DND-41 (cell line): ENCODE measurements at places on chromosomes 1 and 21.

GRCh38 chr1:196598942-196599748 is 9.1 kb downstream of the KCNT2 start:
- no peak for DNase-seq

- DNase-seq = no peak
These were observed 63.1 kb downstream of the KIF21B start for GRCh38 chr1:200960236-200960947.

DNA sequence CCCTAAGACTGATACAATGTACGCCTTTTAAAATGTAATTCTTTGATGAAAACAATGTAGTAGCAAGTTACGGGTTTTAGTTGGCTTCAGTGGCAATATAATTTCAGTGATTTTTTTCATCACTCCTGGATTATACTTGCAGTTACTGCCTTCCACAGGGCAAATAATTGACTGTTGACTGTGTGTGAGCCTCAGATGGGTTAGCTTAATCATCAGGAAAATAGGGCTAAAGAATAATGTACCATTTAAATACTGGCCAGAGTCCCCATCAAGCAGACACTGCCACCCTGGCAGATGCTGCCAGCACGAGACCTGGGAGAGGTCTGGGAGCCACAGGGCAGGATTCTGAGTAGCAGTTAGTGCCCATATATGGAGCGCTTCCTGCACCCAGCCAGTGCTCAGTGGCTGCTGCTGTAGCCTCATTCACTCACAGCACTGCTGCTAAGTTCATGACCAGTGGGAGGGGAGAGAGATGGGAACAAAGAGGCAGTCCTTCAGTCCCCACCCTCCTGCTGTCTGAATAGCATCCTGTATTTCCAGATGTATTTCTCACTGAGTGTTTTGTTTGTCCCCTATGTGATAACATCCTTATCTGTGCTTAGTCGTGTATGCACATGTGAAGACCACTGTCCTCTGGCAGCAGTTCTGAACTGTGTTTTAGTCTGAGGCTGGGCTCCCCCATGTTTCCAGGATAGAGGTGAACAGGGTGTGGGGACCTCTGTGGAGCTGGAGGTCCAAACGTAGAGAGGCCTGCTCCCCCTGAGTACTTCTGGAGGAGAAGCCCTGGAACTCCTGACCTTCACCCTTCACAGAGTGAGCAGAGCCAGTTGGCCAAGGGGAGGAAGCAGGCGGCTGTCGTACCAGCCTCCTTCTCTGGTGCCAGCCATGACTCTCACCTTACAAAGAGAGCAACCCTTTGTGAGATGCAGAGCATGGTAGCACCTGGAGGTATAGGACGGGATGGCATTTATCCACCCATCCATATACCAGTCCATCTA is 80.4 kb downstream of the ADARB1 start:
- DNase-seq = peak; percentile 65

- no peak for DNase-seq
These were observed 6.5 kb downstream of the INSRR start for GRCh38 chr1:156852418-156852874.

DNA sequence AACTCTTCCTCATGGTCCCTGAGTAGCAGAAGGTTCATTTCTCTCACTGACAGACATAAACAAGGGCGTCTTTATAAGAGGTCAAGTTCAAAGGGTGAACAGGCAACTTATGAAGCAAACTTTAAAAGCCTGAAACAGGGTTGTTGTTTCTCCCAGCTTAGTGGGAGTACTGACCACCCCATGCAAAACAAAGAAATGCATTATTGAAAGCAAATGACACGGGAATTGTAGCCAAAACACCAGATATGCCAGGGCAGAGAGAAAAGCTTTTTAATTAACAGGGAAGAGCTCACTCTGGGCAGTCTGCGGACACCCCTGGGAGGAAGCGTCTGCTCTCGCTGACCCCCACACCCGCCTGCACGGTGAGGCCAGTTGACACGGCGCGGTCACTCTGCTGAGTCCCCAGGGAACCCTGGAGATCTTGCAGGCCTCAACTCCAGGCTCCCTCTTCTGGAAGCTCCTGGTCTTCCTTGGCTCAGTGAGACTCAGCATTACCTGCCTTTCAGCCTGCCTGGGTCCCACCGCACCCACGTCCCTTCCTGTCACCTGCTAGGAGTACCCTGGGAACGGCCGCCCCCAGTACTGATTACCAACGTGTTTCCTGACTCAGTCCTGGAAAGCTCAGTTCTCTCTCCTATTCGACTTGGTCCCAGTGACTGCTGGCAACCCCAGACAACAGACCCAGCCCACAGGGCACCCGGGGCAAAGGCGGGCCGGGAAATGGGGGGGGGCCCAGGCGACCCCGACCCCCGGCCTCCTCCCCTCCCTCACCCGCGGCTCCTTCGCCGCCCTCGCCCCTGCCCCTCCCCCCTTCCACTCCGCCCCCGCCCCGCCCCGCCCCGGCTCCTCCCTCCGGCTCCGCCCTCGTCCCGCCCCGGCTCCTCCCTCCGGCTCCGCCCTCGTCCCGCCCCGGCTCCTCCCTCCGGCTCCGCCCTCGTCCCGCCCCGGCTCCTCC is 972 bp downstream of the CFAP410 start:
- DNase-seq = peak; percentile 57

DNA sequence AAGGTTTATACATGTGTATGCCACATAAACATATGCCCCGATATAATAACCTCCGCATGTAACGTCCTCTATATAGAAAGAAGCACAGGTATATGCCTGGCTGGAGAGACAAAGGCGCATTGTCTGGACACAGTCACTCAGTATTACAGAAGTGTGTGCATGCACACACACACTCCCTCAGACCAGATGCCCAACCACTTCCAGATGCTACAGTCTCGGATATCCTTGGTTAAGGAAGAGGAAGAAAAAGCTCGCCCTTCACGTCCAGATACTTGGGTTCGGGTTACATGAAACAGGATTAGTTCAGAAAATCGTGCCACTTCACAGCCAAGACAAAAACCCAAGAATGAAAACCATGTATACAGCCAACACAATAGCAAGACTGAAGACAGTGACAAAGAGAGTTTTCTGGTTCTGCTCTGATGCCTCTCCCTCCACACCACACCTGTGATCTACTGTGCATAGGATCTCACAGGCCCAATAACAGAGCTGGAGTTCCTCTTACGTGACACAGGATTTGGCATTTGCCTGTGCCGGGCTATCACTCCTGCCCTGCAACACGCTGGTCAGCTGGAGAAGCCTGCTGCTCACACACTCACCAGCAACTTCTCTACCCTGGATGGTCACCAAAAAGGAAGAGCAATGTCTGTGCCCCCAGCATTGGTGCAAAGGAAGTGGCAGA is 75.0 kb downstream of the SSBP3 start:
- no peak for DNase-seq

GRCh38 chr1:207218512-207219362 is 102.7 kb upstream of the CD55 start:
- no peak for DNase-seq

DNA sequence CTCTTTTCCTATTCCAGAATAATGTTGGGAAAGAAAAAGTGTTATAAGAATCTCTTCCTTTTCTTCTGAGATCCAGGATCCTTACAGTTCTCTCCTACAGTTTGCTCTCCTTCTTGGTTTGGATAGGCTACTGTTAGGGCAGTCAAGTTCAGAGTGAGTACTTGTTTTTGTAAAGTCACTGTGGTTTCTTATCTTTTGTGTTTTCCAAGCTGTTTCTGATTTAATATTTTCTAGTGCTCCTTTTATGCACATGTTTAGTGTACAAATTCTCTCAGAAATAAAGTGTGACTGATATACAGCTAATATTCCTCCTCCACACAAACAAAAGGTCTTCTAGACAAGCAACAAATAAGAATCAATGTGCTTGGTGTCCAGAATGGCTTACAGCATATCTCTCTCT is 107.7 kb downstream of the BACH1 start:
- no peak for DNase-seq

- no peak for DNase-seq
These were observed 64.4 kb downstream of the PCNT start for GRCh38 chr21:46388206-46388880.

DNA sequence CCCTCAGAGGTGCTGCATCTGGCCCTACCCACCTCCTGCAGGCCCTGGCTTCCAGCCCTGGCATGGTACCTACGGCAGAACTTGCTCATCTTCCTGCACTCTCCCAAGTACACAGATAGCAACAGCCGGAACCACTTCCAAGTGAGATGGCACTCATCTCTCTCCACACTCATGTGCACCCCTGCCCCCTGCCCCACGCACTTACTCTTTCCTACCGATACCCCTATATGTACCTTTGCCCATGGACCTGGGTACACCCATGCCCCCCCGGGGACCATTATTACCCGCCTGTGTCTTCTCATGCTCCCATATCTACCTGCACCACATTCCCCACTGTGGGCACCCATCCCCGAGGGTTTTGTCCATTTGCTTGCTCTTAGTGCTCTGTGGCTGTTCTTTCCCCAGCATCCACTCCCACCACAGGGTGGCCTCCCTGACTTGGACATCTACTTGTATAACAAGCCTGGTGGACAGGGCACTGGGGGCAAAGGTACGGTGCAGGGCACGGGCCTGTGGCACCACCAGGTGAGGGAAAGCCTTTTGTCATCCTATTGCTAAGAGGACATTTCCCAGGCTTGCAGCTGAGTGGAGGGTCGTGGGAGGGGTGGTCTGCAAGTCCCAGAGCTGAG is 14.7 kb downstream of the HYI start:
- DNase-seq = no peak

GRCh38 chr1:213929398-213929797 is 58.4 kb upstream of the PROX1 start:
- no peak for DNase-seq

DNA sequence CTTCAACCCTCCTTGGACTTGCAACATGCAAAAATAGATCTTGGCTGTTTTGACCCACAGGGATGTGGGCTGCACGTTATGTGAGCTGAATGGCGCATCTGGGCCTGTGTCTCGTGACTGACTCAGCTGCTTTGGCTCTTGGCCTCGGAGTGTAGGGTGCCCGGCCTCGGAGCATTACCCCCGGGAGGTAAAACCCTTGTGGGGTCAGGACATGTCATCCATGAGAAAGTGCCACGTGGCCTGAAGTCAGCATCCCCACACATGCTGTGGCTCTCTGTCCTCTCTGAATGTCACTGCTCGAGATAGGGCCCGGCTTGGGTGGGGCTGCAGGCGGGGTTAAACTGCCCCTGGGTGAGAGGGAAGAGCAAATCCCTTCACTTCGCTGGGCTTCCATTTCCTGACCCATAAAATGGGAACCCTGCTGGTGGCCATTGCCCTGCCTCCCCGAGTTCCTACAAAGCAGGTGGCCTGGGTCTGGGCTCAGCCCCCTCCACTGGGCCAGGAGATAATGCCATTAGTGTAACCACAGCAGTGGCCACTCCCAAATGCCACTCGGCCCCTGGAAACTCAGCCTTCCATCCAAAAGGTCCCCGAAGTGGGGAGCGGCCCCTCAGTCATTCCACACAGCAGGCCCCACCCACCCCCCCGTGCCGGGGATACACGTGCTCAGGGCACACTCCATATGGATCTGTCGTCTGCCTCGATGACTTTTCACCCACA is 22.8 kb upstream of the TSPEAR start:
- no peak for DNase-seq

DNA sequence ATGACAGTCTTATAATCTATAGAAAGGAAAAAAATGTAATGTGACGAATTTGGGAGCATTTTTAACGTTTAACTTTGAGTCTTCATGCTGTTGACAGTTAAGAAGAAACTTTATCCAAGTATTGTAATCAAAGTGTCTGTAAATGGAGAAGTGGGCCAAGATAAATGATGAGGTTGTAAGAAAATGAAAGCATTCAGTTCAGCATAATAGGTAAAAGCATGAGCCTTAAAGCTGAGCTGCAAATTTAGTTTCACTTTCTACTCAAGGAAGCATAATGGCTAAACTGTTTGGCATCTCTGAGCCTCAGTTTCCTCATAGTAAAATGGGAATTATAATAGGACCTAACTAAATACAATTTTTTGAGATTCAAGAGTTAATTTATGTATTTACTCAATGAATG is 1554.8 kb downstream of the KCNT2 start:
- no peak for DNase-seq

GRCh38 chr21:45019887-45020537 is 54.4 kb upstream of the ADARB1 start:
- DNase-seq = no peak

GRCh38 chr1:3607703-3608065 is 3.6 kb downstream of the MEGF6 start:
- DNase-seq = no peak

DNA sequence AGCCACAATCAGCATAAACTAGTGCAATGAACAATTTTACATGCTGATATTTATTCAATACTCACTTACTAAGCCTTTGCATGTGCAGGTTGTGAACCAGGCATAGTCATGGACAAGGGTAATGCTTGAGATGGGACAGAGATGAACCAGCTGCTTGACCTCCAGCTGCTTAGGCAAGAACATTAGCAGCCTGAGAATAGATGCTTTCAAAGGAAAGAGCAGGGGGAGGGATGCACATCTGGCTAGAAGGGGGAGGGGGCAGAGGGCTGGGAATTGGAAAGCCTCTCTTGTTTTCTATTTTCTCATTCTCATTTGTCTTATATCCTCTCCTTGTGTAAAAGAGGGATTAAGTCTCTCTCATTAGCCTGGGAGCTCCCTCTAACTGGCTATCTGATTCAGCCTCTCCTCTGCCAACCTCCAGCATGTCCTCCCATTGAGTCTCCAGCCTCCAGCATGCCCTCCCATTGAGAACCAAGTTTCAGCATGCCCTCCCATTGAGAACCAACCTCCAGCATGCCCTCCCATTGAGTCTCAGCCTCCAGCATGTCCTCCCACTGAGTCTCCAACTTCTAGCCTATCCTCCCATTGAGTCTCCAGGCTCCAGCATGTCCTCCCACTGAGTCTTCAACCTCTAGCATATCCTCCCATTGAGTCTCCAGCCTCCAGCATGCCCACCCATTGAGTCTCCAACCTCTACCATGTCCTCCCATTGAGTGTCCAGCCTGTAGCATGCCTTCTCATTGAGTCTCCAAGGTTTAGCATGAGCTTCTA is 38.4 kb upstream of the TRABD2B start:
- DNase-seq = no peak

- no peak for DNase-seq
These were observed 45.4 kb downstream of the TNFSF18 start for GRCh38 chr1:173005196-173005864.

- DNase-seq = peak; percentile 89
These were observed at the start of gene HYI for GRCh38 chr1:43453442-43454269. TSS of gene HYI (minus strand) at chr1:43453931. CDS start at chr1:43453793, 138 bp downstream.

- no peak for DNase-seq
These were observed 25.4 kb downstream of the IVNS1ABP start for GRCh38 chr1:185291652-185292051.

DNA sequence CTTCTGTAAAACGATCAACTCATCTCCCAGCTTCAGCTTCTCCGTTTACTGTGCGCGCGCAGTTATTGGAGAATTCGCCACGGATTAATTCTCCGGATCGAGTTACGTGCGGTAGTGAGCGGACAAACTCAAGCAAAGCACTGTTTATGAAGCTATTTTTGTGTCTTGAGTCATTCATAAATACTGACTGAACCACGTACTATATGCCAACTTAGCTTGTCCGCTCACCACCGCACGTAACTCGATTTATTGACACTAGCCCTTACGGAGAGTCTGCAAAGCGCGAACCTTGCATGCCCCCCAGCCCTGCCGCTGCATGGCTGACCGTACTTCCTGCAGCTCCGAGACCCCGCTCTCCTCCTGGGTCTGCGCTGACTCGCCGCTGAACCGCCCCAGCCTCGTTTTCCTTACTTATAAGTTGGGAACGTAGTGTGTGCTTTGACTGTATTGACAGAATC is 773 bp downstream of the CHD1L start:
- peak; percentile 55 for DNase-seq

GRCh38 chr1:201357211-201357610 is 20.3 kb downstream of the TNNT2 start:
- DNase-seq = no peak

GRCh38 chr1:116064616-116065015 is 46.6 kb upstream of the MAB21L3 start:
- DNase-seq = no peak
